HEK293T (cell line): ENCODE measurements at places on chromosomes 7 and 10.

- DNase-seq = no peak
Measured at GRCh38 chr7:141792526-141792925, 2.5 kb downstream of the TAS2R5 start.

DNA sequence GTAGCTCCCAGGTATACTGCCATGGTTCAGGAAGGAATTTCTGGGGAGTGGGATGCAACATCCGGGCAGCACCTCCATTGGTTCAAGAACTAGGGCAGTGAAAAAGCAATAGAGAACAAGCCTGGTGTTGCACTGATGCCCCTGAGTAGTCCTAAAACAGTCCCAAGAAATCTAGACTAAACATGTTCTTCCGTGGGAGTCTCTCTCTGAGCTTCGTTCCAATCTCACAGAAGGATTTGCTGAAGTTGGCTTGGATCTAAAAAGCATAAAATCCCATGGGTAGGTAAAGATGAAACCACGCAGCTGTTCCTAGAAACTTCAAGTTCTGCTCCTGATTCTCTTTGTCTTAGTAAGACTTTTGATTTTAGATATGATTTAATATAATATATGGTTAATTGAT, 154.5 kb downstream of the PLXDC2 start:
- no peak for DNase-seq

DNA sequence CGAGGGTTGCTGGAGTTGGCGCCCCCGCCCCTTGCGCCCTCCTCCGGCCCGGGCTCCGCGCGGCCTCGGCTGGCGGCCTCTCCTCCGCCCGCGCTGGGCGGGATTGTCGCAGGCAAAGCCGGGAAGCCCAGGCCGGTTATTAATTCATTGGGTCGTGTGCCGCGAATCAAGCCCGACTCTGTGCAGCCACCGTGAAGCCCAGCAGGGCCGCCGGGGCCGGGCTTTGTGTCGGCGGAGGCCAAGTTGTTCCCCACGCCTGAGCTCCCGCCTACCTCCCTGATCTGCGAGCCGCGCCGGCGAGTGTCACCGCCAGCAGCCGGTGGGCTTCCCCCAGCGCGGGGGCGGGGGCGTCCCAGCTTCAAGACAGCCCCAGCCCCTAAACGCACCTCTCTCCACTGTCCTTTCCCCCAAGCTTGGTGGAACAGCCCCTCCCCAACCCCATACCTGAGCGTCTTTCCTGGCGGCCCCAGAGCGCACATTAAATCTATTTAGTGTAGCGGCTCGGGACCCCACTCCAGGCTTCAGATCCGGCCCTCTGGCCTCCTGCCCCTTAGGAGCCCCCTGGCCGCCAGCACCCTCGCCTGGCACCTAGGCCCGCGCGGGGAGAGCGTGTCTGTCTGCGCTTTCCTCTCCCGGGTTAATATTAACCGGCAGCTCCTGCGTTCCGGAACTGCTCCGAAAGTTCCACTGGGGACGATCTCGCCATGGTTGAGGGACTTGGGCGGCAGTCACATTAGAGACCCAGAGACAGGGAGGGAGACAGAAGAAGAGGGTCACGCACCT, 3.5 kb downstream of the SHH start:
- peak; percentile 64 for DNase-seq

GRCh38 chr7:88985295-88985694, 189.8 kb upstream of the TEX47 start:
- no peak for DNase-seq

GRCh38 chr7:87918740-87919139, 15.3 kb upstream of the ADAM22 start:
- no peak for DNase-seq

GRCh38 chr7:151675196-151675920, 155.7 kb upstream of the RHEB start:
- no peak for DNase-seq

- no peak for DNase-seq
Measured at GRCh38 chr10:132647424-132647823, 109.8 kb downstream of the INPP5A start.

- peak; percentile 36 for DNase-seq
Measured at GRCh38 chr10:113680190-113681111, 739 bp downstream of the CASP7 start.

DNA sequence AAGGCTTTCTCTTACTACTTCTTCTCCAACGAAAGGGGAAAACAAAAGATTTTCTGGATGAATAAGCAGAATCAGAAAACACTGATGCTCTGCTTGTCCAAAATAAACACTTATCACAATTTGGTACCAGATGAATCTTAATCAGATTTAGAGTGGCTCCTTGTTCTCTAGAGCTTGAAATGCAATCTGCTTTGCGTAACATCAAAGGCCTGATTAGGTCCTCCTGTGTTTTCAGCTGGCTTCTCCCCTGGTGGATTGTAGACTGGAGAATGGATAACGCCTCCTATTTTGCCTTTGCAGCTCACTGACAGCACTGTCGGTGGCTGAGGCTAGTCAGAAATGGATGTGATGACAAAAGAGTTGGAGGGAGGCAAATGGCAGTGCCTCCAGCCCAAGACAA, 91.2 kb downstream of the FAM13C start:
- no peak for DNase-seq

DNA sequence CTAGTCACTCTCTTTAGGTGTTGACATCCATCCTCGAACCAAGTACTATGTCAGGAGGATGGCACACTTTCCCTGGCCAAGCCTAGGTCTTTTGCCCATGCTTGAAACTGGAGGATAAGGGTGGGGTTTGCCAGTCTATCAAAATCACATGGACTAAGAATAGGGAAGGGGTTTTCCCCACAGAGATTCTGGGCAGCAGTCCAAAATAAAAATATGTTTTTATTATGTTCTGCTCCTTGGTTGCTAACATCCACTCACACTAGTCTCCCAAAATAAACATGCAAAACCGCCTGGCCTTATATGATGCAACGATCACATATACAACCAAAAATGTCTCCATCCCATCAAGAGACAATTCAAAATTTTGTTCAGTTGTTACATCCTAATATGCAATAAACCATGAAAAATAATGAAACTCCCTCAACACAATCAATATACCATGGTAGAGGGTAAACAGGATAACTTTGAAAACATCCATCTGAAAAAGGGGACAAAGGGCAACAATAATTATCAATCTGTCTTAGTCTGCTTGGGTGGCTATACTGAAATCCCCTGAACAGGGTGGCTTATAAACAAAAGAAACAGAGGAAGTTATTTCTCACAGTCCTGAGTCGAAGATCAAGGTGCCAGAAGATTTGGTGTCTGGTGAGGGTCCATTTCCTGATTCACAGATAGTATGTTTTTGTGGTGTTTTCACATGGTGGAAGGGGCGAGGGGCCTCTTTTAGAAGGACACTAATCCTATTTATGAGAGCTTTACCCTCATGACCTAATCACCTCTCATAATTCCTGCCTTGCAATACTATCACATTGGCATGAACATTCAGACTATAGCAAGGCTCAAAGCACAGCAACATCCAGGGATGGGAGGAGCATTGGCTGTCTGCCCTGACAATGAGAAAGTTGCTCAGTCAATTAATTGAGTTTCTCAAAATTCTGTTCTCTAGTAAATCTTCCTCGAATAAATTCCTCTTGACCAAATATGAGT, 159.3 kb downstream of the ETV1 start:
- DNase-seq = no peak

- no peak for DNase-seq
Measured at GRCh38 chr10:88289342-88289741, 293.8 kb downstream of the RNLS start.

DNA sequence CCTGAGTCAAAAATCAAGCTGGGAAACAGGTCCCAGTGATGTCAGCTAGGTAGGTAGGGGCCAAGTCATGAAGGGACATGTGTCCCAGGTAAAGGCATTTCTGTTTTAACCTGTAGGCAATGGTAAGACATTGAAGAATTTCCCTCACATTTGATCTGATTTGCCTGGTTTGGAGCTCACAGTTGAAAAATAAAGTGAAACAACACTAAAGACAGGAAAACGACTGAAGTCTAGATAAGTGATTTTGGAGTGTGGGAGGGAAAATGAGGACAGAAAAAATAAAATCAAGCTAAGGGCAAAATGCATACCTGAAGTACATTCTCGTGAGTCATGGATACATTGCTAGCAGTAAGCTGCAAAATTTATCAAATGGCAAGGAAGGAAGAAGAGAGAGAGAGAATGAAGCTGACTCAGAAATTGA, 169.9 kb downstream of the SKIDA1 start:
- no peak for DNase-seq

GRCh38 chr7:31079126-31079823, 27.2 kb downstream of the ADCYAP1R1 start:
- no peak for DNase-seq

DNA sequence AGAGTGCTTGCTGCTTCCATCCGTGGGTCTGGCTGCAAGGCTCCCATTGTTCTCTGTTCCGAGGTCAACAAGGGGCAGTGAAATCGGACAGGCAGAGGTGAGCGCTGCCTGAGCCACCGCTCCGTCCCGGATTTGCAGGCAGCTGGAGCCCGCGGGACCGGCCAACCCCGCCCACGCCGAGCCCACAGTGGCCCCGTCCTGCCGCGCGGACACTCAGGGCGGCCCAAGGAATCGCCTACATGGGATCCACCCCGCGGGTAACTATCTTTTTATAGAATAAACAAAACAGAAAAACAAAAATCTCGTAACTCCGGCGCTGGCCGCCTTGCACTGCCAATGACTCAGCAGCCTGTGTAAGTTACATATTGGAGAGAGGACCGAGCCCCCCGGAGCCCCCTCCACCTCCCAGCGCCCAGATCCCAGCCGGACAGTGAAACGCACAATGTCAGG, 1.9 kb downstream of the BNIP3 start:
- DNase-seq = no peak

- no peak for DNase-seq
Measured at GRCh38 chr10:45403151-45403550, 29.1 kb downstream of the ALOX5 start.

DNA sequence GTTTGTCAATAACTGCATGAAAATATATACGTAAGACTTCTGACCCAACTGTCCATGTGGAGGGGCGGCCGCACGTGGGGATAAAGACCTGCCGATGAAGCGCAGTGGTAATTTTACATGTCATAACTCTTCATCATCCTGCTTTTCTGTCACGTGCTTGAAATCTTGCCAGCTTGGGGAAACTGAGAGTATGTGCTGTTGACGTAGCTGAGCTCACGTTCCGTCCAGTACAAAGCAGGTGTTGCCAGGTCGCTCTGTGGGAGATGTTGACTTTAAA, 105.1 kb downstream of the INPP5A start:
- no peak for DNase-seq

DNA sequence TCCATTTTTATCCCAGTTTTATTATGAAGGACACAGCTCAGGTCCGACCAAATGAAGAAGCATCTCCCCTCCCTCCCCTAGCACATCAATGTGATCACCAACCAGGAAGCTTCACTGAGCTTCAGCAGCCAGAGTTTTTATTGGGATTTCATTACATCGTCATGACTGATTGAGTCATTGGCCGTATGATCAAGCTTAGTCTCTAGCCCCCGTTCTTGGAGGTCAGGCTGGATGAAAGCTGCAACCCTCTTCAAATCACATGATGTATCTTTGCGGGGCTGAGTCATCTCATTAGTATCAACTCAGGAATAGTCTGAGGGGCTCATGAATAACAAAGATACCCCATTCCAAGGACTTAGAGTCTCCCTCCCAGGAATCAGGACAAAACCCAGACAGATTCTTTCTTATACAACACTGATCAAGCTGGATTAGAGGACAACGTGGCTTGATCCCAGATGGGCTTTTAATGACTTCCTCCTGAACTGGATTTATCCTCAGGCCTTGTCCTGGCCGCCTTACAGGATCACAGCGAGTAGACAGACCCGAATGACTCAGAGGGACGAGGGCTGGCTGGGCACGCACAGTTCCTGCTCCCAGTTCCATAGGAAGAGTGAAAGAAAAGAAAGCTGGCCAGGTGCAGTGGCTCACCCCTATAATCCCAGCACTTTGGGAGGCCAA, 14.5 kb downstream of the LIMK1 start:
- no peak for DNase-seq

DNA sequence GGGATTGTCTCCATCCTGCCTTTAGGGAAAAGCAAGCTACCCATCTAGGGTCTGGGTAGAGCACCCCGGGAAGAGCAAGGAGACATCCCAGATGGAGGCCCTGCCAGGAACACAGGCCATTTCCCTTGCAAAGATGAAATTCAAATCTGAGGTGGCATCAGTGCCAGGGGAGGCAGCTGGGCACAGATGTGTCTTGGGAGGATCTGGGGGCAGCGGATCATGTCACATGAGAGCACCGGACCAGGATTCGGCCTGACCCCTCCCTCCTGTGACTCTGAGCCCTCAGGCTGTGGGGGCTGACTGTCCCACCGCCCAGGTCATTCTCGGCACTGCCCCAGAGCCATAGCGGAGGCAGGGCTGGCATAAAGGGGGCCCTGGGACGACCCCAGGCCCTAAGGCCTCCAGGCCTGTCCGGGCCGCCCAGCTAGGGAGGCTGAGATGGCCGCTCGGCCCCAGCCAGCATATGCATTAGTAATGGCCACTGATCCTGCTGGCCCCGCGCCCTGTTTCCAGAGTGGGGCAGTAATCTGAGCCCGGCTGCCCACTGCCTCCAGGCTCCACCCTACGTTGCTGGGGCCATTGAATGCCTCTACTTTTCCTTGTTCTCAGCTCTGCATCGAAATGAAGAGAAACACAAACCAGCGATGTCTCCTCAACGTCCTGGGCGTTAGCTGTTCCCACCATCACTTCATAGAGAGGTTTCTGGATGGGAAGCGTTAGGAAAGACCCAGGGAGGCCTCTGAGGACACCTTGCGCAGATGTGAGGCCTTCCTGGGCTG, 148.5 kb downstream of the UBE2H start:
- DNase-seq = no peak

GRCh38 chr10:69220041-69220451, at the start of gene HKDC1:
Gene HKDC1 (plus strand): TSS chr10:69220332. CDS start chr10:69220436, 104 bp downstream.
- DNase-seq = no peak

GRCh38 chr7:11006291-11006690, 32.6 kb downstream of the PHF14 start:
- DNase-seq = no peak

DNA sequence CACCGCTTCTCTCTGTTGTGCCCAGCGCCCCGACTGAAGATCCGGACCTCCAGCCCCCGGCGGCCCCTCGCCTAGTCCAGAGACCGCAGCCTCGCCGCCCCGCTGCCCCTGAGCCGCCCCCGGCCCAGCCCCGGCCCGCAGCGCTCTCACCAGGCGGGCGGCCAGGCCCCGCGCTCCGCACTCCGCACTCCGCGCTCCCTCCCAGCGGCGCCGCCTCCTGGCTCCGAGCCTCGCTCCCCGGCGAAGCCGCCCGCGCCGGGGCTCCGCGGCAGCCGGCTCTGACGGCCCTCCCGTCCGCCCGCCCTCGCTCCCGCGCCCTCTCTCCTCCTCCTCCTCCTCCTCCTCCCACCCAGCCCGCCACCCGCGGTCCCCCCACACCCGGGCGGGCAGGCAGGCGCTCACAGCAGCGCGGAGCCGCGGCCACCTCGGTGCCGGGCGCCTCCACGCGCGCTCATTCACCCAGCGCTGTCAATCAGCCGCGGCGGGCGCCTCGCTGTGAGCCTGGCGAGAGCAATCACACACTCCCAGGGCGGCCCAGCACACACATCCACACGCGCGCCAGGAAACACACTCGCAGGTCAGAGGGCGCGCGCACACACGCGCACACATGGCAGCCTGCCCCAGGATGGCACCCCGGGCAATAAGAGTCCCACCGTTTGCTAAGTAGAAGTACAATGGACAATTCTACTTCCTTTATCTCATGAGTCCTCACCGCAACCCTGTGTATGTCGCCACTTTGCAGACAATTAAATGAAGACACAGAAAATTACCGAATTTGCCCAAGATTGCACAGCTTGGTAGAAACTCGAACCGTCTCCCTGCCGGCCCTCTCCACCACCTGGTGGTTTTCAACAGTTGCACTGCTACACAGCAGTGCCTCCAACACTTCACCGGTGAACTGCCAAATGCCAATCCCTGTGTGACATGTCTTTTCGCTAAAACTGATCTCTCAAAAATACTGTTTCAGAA, at the start of gene PRRT4:
Gene PRRT4 (minus strand): TSS at position 280 of the 969 bp plus-strand sequence.
- peak; percentile 72 for DNase-seq
